Right kidney (tissue), 9 donors: ENCODE measurements at places on chromosomes 11 and 22.

GRCh38 chr22:20216863-20217499 lies 51.1 kb downstream of the RTN4R start:
- no peak for DNase-seq

- DNase-seq: no peak
These were observed 621.5 kb upstream of the LUZP2 start for GRCh38 chr11:23875176-23875850.

DNA sequence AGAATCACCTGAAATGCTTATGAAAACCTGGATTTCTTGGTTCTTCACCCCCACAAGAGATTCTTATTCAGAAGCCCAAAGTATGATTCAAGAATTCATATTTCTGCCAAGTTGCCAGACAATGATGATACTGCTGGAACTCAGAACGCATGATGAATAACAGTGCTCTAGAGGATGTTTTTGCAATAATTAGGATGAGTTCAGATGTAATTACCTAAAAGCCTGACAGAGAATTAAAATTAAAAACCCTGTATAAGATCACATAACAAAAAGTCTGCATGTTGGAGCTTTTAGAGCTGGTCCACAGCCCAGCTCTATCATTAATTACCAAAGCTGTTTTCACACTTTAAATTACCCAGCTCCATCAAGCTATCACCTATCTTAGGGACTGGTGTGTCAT lies 211.8 kb downstream of the LUZP2 start:
- DNase-seq: no peak

GRCh38 chr22:40335358-40335757 lies 10.9 kb upstream of the ADSL start:
- DNase-seq: no peak

DNA sequence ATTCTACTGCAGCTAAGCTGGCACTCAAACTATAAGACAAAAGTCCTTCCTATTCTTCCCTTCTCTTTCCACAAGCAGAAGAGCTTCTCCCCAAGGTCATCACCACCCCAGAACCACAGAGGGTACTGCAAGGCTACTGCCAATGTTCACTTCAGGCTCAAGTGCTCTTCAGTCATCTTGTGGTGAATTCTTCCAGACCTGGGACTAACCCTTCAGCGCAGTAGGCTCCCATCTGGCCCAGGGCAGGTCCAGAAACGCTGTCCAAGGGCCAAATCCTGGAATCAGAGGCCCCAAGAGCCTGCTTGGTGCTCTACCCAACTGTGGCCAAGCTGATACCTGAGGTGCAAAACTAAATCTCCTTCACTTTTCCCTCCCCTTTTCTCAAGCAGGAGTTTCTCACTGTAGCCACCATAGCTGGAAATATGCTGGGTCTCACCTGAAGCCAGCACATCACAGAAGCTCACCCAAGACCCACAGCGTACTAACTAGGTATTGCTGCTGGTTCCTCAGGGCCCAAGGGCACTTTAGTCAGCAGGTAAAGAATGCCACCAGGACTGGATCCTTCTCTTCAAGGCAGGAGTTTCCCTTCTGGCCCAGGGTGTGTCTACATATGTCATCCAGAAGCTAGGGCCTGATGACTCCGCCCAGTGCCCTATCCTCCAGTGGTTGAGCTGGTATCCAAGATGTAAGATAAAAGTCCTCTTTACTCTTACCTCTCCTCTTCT lies 27.8 kb downstream of the FCHSD2 start:
- no peak for DNase-seq

GRCh38 chr11:7019500-7020182 lies 505 bp downstream of the ZNF214 start:
- peak; percentile 85 for DNase-seq
